ENCODE measurements at places on chromosomes 5 and 9.

DNA sequence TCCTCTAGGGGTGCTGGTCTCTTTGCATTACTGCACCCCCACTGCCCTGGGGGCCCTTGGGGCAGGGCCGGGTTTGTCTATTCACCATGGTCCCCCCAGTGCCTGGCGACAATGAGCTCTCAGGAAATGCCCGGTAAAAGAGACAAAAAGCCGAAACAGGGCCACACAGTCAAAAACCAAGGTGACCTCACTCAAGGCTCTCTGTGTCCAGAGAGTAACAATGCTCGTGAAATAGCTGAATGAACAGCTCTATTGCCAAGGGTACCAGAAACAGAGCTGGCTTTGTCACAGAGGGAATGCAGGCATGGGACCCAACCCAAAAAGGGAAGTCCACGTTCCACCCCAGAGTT lies 16.0 kb downstream of the SH3PXD2B start:
- no peak for DNase-seq

GRCh38 chr5:65478336-65478735 lies 3.4 kb downstream of the ADAMTS6 start:
- DNase-seq = no peak

- DNase-seq = no peak
Observed at GRCh38 chr5:81838307-81838906, 87.5 kb upstream of the SSBP2 start.

- no peak for DNase-seq
Observed at GRCh38 chr9:91117474-91117891, 244.2 kb downstream of the AUH start.

- no peak for DNase-seq
Observed at GRCh38 chr5:55691265-55692105, 20.6 kb downstream of the SLC38A9 start.

DNA sequence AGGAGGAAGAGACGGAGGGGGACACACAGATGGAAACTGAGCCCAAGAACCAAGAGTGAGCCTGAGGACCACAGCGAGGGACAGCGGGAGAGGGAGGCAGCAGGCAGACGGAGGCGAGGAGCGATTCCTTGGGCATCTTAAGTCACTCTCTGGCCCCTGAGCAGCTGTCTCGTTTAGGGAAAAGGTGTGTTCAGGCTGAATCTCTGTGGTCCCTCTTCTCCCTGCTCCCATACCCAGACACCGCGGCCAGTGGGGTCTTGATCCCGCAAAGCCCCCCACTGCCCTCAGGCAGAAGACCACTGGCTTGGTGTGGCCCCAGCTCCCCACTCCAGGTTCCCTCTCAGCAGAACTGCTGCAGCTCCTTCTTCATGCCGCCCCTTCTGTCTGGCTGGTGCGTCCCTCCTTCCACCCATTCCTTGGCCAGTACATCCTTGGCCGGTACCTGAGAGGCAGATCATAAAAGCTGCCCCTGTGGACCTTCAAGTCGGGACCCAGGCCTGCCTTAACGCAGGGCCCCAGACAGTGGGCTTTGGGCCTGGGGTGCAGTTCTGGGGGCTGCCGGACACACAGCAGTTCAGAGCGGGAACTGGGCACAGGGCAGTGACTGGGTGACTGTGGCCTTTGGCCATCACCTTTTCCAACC lies 5.8 kb upstream of the RALGDS start:
- no peak for DNase-seq

- DNase-seq = no peak
Observed at GRCh38 chr5:80754900-80755299, 100.1 kb upstream of the DHFR start.

DNA sequence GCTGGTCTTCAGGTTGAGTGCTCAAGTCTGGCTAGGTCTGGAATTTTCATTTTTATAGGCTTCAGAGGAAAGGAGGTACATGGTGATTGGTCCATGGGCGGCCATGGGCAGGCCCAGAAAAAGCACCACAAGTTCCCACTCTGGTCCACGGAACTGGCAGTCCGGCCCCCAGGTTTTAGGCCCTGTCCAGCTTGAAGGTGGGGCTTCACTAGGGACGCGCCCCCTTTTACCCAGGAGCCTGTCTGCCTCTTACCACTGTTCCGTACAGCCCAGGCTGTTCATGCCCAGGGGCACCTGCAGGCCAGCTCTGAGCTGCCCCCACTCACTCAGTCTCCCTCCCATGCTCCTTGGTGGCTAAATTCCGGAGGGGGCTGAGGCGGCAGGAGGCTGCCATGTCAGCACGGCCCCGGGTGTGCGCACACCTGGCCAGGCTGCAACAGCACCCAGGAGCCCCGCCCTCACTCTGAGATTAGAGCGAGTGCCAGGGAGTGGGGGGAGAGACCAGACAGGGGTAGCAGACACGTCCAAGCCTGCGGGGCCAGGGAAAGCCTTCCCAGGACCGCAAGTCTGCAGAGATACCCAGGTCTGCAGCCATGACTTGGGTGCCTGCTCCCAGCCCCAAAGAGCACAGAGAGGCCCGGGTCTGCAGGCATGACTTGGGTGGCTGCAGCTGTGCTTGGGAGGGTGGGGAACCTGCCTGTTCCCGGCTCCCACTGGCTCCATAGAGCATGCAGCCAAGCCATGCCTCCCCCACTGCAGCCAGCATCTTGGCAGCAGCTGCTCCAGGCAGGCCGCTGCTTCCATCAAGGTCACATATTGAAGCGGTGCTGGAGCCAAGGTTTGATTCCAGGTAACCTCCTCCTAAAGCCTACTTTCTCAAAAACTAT lies 390.2 kb upstream of the SGCD start:
- DNase-seq = no peak

DNA sequence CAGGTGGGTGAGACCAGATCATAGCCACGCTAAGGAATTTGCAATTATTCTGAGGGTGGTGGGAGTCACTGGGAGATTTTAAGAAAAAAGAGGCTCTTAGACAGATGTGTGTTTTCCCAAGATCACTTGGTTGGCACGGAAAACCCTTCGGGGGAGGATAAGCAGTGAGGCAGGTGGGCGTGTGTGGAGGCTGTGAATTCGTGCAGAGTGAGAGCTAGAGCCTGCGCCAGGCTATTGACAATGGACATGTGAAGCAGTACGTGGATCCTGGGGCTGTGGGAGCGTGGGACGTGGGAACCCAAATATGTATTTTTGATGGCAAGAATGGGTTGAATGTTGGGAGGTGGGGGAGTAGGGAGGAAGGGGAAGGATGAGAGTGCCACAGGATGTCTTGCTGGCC lies 19.4 kb downstream of the MVB12B start:
- no peak for DNase-seq

- DNase-seq = no peak
Observed at GRCh38 chr5:9477537-9477936, 68.3 kb downstream of the SEMA5A start.

DNA sequence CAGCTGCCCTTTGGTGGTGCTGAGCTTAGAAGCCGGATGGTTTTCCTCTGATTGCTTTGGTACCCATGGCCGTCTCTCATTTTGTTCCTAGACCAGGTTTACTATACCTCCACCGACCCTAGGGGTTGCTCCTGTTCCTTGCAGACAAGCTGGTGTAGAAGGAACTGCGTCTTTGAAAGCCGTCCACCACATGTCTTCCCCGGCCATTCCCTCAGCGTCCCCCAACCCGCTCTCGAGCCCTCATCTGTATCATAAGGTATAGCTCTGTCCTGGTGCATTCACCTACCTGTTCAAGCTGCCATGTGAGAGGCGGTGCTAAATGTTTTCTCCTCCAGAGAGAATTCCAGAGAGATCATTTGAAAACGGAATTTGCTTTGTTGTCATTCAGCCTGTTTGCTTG lies 39.5 kb downstream of the TENT4A start:
- no peak for DNase-seq

DNA sequence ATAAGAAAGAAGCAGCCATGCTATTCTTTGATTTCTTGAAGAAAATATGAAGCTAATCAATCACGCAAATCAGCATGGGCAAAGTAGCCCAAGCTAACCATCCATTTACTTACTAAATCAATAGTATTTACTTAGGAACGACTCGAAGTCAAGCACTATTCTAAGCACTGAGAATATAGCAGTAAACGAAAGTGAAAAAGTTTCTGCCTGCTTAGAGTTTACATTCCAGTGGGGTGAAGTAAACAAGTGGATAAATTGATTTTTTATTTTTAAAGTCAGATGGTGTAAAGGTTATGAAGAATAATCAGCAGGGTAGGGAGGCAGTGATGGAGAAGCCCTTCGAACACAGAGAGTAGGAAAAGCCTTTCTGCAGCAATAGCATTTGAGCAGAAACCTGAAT lies 5.5 kb downstream of the TSTD2 start:
- DNase-seq = no peak

- no peak for DNase-seq
Observed at GRCh38 chr5:123582550-123583285, 70.7 kb downstream of the CSNK1G3 start.

DNA sequence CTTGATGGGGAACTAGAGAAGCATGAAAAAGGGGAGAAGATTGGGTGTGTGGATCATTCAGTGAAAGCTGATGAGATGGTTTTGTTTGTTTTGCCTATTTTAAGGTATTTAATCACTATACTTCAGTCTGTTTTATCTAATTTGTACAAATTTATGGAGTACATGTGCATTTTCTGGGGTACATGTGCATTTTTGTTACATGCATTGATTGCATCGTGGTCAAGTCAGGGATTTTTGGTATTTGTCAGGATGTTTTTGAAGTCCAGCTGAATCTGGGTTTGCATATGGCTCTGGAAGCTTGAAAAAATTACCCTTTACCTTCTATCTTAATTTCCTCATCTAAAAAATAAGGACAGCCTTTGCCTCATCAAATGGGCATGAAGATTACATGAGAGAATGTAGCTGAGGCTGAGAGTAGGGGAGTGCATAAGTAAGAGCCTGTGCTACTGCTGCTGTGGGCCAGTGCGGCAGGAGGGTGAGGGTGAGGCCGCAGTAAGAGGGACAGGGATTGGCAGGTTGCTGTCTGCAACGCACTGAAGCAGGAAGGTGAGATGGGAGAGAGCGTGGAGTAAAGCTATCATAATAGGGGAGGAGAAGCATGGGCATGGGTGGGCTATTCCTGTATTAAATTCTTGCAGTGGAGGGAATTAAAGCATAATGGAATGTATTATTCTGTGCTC lies 139.8 kb downstream of the NPR3 start:
- DNase-seq = no peak

DNA sequence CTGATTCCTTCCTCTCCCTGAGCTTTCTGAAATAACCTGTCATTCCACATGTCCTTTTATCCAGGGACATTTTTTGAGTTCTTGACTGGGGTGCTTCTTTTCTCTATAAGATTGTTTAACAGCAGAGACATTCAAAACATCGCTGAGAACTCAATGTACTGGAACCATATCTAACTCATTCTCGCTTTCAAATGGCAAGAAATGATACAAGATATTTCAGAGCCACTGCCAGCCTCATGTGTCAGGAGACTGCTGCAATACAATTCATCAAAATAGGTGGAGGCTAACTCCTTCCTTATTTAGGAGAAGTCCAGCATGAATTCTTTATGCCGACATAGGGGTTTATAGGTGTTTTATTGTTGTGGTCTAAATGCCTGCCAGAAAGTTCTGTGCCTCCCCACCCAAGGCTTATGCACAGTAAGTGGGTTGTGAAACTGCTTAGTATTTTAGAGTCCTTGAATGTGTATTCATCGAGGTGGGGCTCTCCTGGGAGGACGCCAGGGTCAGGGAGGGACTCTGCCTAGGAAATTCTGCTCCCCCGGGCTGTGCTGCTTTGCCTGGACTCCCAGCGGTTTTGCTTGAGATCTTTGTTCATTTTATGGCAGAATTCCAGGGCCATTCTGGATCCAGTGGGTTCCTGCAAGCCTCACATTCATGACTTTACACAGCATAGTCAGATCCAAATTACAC lies 53.9 kb downstream of the ZNF474 start:
- no peak for DNase-seq

DNA sequence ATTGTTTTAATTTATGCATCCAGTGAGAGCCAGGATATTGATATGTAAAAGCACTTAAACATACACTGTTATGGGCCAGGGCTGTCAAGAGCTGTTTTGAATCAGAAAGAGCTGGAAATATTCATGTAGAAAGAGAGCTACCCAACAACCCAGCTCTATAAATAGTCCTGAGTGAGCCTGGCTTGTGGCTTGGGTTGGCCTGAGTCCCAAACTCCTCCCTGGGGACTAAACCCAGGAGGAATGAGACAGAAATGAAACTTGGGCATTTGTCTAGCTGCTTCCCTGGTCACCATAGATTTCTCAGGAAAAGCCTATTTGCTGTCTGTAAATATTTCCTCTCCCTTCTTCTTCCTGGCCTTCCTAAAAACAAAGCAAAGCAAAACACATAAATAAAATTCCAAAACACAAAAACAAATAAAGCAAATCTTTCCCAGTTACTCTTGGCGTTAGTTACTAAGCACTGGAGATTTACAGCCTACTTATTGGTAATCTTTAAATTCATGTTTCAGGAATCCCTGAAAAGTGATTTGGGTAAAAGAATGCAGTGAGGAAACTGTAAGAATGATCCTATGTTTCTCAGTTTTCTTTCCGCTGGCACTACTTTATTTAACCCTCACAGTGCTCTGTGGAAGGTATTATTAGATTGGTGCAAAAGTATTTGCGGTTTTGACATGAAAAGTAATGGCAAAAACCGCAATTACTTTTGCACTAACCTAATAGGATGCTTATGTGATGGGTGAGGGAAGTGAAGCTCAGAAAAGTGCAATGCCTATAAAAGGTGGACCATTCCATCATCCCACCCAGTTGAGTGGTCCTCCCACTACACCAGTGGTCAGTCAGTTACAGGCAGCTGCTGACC lies 111.8 kb downstream of the CARTPT start:
- DNase-seq = no peak

- no peak for DNase-seq
Observed at GRCh38 chr9:123002754-123003153, 30.7 kb upstream of the GPR21 start.

GRCh38 chr5:107461770-107462169 lies 209.0 kb downstream of the EFNA5 start:
- no peak for DNase-seq

GRCh38 chr9:71663931-71664459 lies 104.3 kb downstream of the CEMIP2 start:
- DNase-seq = no peak

DNA sequence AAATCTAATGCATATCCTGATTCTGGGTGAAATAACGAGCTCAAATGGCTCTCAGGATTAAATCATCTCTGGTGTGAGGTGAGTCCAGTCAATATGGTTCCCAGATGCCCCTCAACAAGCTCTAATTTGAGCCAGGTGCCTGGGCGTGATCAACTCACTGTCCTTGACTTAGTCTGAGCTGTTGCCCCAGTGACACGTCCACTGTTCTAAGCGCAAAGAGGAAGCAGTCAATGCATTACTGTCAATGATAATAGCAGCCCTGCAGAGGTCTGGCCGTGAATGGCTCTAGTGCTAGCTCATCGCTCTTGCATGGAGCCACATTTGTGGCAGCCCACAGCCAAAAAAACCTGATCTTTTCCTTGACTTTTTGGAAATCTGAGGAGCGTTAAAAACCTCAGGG lies 128.6 kb upstream of the EFNA5 start:
- no peak for DNase-seq

DNA sequence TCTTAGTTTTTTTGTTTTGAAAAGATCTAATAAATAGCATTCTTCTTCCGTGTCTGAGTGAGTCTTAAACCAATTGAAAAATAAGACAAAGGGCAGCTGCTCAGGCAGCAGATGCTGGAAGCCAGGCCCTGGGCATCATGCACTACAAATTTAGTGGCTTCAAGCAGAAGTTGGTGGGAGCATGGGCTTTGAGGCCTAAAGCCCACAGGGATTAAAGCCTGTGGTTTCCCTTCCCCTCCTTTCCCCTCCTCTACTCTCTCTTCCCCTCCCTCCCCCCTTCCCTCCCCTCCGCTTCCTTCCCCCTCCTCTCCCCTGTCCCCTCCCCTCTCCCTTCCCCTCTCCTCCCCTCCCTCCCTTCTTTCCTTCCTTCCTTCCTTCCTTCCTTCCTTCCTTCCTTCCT lies 20.1 kb upstream of the KIF4B start:
- DNase-seq = no peak

GRCh38 chr9:109912726-109913460 lies 132.9 kb downstream of the PALM2AKAP2 start:
- no peak for DNase-seq

Measured in activated T-helper 1 cell treated with anti-CD3 and anti-CD28 coated beads, Interleukin-2, amount 50 U/mL, for 16 hours (primary cell).